ENCODE measurements at places on chromosomes 1 and 21.

DNA sequence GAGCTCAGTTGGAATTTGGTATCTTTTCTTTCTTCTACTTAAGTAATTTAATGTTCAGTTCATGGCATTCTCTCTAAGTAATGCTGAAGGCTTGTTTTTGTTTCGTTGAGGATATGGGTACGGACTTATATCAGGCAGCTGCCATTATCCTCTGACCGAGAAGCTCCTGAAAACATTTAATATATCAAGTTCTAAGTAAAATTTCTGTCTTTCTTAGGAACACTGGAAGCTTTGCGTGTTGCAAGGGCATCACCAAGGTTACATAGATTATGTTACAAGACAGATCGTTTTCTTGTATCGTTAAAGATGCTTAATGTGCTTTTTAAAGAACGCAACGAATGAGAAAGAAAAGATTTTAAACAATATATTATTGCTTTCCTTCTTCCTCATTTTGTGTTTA, 1.0 kb upstream of the GALNT2 start:
- DNase-seq, result no peak

GRCh38 chr1:227886993-227887696, 60.6 kb downstream of the WNT9A start:
- DNase-seq, result no peak

DNA sequence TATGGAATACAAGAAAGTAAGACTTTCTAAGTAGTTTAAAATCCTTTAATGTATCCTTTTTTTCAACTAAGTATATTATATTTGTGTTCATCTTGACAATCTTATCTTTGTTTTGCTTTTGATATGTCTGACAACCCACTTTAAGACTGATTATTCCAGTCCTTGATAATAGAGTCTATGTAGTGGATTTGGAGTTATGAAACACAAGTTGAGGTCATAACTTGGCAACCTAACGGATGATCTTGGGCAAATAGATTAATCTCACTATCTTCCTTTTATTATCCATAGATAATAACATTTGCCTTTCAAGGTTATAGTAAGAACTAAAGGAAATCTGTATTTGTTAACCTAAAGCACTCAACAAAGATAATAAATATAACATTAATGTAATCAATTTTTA, 4.8 kb upstream of the GBP2 start:
- no peak for DNase-seq

DNA sequence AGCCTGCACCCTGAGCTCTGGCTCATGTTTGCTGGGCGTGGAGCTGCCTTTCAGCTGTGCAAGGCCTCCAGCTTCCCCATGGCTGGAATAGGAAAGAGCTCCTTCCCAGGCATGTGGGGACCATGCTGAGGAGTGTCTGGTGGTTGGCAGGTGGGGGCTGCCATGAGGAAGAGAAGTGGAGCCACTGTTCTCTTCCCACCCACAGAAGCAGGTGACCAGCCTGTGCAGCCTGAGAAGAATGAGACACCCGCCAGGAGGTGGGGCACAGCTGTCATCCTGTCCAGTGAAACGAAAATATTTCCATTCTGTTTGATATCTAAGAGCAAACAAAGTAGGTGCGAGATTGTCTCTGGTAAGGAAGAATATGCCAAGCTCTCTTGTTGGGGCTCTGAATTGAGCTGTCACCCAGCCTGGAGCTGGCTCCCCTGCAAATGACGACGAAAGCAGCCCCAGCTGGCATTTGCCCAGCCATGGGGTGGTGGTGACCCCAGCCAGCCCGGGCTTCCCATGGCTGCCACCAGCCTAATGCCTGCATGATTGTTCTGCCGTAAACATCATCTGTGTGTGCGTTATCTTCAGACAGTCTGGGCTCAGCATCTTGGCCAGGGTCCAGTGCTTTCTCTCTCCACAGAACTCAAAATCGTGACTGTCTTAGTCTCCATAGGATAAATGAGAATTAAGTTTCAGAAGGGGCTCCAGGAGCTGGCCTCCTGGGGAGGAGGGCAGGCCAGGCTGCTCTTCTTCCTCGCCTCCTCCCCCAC, 429.8 kb upstream of the VAMP3 start:
- DNase-seq, result no peak

- no peak for DNase-seq
Measured at GRCh38 chr1:9992910-9993309, 4.1 kb upstream of the RBP7 start.

DNA sequence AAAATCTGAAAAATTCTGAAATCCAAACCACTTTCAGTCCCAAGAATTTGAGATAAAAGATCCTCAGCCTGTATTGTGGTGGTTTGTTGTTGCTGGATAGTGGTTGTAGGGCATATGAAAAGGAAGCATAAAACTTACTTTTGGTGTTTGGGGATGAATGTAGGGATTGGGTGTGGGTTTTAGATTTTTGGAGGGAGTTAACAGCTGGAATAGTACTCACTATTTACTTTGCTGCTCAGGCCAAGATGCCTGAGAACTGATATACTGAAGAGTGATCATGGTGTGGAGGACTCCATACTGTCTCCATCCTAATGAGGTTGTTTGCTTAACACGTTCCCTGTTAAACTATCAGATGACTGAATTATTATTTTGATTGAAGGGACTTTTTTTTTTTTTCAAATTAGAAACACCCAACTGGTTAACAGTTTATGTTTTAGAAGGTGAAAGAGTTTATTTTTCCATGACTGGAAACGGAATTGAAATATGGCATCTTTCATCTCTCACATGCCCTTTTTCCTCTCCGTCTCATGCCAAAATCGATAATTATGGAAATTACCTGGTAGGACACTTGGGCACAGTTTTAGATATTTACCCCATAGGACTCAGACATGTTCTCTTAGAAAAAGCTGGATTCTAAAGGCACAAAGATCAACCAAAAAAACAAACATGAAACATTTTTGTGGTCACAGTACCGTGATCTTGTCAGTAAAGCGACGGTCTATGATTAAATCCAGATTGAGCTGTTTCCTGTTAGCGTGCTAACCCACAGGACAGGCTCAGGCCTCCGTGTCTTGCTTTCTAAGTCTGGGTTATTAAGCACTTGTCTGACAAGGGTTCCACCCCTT, 37.3 kb downstream of the RGL1 start:
- peak; percentile 59 for DNase-seq

GRCh38 chr1:167105271-167106118, 11.6 kb downstream of the STYXL2 start:
- DNase-seq, result no peak

GRCh38 chr1:204576422-204576821, 60.2 kb downstream of the MDM4 start:
- DNase-seq, result no peak

DNA sequence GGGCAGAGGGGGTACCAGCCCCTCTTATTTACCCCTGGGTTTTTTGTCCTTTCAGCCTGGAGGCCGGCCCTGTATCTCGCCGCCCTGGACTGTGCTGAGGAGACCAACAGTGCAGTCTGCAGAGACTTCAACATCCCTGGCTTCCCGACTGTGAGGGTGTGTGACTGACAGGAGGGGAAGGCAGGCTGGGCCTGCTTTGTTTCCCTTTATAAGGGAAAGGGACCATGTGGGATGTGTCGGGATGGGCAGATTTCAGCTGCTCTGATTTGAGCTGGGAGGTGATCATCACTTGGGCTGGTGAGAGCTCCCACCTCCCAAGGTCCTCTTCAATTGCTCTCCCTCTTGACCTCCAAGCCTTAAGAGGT, 11.7 kb downstream of the QSOX1 start:
- DNase-seq, result no peak

DNA sequence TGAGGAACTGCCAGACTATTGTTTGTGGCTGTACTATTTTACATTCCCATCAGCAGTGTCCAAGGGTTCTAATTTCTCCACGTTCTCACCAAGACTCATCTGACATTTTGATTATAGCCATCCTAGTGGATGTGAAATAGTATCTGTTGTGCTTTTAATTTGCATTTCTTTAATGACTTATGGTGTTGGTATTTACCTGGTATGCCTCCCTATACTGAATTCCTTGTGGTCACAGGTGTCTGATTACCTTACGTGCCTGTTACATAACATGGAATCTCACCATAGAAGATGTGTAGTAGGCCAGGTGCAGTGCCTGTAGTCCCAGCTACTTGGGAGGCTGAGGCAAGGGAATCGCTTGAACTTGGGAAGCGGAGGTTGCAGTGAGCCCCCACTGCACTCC, 13.5 kb downstream of the ZYG11A start:
- no peak for DNase-seq

DNA sequence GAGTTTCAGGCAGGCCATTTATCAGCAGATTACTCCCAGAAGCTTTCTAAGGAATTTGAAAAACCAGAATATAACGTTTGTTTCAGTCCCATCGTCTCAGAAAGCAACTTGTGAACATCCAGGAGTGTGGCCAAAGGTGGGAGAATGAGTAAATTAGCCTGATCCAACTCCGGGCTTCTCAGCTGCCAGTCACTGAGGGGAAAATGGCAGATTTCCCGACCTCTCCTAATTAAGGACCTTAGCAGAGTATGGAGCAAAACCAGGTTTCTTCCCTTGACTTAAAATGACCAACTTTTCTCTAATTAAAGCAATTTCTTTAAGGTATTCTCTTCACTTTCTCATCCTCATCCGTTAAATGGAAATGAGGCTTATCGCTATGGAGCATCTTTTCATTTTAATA, 1.0 kb downstream of the CORT start:
- DNase-seq, result peak; percentile 45

GRCh38 chr1:36486439-36487335, 4.0 kb upstream of the CSF3R start:
- no peak for DNase-seq

- no peak for DNase-seq
Measured at GRCh38 chr1:156497078-156497742, 3.4 kb downstream of the MEF2D start.

- no peak for DNase-seq
Measured at GRCh38 chr1:245666412-245666811, 511.6 kb downstream of the KIF26B start.

DNA sequence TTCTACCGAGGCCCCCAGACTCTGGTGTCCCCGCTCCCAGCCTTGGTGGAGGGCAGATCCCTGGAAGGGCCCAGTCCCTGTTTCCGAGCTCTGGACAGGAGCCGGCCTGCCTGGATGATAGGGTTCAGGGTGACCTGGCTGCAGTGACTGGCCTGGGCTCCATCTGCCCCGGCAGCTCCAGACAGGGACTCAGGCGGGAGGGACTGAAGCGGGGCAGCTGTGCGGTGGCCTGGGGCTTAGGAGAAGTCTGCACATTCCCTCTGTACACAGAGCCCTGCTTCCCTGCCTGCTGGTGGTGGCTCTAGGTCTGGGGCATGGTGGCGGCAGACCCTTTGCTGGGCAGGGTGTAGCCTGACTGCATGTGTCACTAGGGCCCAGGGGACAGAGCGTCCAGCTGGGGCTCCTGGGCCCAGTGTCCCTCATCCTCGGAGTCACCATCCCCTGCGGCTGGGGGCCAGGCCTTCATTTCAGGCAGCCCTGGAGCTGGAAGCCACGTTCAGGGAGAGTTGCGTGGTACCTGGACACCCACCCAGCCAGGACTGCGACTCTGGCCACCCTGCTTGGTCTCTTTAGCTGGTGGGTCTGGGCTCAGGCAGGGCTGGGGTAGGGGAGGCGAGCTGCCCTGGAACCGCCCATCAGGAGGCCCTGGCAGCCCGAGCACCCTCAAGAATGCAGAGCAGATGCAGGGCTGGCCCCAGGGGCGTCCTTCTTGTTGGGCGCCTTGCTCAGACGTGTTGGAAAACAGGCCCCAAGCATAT, 9.6 kb downstream of the ARHGEF16 start:
- no peak for DNase-seq

DNA sequence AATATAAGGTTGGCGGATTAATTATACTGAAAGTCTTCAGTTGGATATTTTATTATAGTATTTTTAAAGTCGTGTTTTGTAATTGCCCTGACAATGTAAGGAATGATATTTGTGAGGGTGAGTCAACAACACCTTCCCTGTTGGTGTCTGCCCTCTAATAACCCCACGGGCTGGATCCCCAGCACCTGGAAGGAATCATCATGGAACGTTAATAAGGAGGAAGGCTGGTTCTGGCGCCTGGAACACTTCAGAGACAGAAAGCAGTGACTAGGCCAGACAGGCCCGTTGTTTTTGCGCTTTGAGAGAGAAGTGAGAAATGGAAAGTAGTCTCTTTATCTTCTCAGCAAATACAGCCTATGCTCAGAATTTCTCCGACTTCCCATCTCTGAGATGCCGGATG, 31.6 kb downstream of the TEX35 start:
- DNase-seq, result no peak

- no peak for DNase-seq
Measured at GRCh38 chr1:224687465-224687864, 71.3 kb downstream of the CNIH3 start.

DNA sequence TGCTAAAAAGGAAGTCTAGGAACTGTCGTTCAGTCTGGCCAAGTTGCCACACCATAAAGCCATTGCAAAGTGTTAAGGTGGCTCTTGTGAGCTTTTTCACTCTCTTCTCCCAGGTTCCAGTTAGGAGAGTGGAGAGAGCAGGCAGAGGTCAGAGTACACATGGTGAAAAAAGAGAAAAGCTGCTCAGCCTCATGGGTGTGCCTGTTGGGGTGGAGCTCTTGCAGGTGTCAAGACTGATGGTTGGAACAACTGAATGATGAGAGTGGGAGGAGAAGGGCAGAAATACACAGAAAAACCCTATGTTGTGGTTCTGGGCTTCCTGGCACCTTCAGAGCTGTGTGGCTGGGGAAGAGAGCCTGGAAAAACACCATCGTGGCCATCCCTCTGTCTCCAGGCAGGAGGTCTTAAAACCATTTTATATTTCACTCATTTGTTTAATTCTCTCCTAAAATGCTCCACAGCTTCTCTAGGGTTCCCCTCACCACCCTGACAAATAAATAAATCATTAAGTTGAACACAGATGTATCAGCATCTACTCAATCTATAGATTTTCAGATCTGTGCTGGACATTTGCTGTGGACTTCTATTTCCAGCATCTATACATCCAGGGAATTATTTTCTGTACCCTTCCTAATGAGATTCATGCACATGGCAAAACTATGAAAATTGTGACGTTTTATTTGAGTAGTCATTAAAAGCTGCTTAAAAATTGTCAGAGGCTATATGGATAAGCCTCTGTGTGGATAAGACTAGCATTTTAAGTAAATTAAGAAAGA, 17.5 kb downstream of the UBASH3A start:
- DNase-seq, result no peak

GRCh38 chr21:40294345-40294744, 427.1 kb downstream of the PCP4 start:
- no peak for DNase-seq

DNA sequence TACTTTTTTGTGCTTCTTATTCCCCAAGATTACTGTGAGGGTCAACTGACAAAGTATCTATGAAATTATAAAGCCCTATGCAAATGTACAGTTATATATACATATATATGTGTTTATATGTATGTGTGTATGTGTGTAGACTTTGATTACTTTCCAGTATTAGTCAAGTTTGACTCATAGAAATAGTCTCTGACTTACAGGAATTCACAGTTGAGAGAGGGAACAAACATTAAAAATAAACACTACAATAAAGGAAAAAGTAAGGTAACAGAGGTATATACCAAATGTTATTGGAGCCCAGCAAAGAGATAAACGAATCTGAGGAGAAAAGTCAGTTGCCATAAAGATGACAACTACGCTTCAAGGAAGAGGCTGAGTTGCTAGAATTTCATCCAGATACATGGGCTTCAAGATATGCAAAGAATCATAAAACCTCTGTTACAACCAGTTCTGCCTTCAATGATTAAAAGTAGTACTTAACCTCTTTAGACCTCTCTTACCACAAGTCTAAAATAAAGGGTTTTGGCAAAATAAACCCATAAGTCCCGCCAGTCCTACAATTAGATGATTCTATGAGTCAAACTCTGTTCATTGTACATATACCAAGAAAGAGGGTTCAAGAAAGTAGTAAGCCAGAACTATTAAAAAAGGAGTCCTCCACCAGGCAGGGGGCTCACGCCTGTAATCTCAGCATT, 7.2 kb downstream of the IFT25 start:
- DNase-seq, result no peak
